ENCODE measurements at places on chromosomes 4 and X. TPM values are rescaled to one million over a fixed set of nuclear protein-coding genes. Genes with fewer than 3 reads are reported as not detected.

Gene FHDC1
- under 0.01 TPM for total RNA-seq

Gene CFAP99
- total RNA-seq: not detected

Gene NUP62CL
- not detected for total RNA-seq

Gene DCK
- total RNA-seq: 7.0 TPM

Gene GIMD1
- not detected for total RNA-seq

Gene H2BW2
- not detected for total RNA-seq

Gene MAGED4B
- 35.5 TPM for total RNA-seq

Gene BST1
- total RNA-seq: 5.3 TPM

Gene ARMCX4
- 3.1 TPM for total RNA-seq

Gene HS6ST2
- total RNA-seq: not detected

Gene SEPTIN11
- 632 TPM for total RNA-seq

Gene CFP
- total RNA-seq: under 0.01 TPM

Gene IGSF1
- not detected for total RNA-seq

Gene NSUN7
- total RNA-seq: not detected

Gene ITIH6
- total RNA-seq: not detected

Measured in IMR-90 (cell line).